T-helper 2 cell treated with Interferon-gamma antibody and Interleukin-4, amounts not matched to agents 100 ng/mL and 5 ng/mL, for 36 hours (primary cell): ENCODE measurements at places on chromosomes 16 and 17. TPM values are rescaled to one million over a fixed set of nuclear protein-coding genes. Genes with fewer than 3 reads are reported as not detected.

The KRT40 gene
- not detected in 2 replicates for total RNA-seq

The NDUFAF8 gene
- 42.5 and 43.3 TPM in 2 replicates for total RNA-seq

The ZPBP2 gene
- total RNA-seq, result not detected in 2 replicates

The CACNA1H gene
- 0.32 and 0.66 TPM in 2 replicates for total RNA-seq

The CD300LG gene
- total RNA-seq, result not detected in 2 replicates
